ENCODE measurements at places on chromosomes 11 and 22.

- no peak for DNase-seq
Measured at GRCh38 chr22:30276039-30276438, 9.4 kb upstream of the OSM start.

DNA sequence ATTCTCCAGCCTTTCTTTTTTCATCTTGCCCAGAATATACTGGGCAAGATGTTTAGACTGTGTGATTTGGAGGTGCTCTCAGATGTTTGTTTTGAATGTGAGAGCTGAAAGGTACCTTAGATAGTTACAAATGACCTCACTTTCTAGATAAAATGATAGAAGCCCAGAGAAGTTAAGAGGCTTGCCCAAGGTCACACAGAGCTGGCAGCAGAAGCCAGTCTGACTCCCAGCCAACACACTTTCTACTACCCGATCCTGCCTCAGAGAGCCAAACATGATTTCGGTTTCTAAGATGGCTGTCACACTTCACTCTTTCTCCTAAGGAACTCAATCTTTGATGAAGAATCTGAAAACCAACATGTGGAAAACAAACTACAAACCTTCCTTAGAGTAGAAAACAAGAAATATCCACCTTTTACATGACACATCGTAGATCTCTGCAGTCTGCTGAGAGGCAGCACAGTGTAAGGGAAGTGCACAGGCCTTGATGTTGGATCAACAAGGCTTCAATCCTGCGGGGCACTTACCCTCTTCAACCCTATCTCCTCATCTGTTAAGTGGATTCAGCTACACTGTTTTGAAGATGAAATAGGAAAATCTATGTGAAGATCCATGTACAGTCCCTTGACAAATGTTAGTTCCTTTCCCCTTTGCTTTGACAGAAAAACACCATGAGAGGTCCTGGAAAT is 58.6 kb downstream of the SYTL2 start:
- no peak for DNase-seq

- DNase-seq: no peak
Measured at GRCh38 chr11:117953024-117953671, 23.9 kb upstream of the TMPRSS13 start.

GRCh38 chr11:3914805-3915204 is 59.3 kb downstream of the STIM1 start:
- no peak for DNase-seq

DNA sequence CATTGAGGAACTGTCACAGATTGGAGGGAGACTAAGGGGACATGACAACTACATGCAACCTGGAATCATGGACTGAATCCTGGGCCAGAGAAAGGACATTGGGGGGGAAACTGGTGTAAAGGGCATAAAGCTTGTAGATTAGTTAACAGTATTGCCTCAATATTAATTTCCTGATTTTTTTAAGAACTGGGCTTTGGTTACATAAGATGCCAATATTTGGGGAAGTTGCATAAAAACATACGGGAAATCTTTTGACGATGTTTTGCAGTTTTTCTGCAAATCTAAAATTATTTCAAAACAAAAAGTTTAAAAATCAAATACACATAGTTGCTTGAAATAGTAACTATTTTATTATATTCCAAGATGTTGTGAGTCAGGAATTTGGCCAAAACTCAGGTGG is 2.9 kb upstream of the FOLR3 start:
- no peak for DNase-seq

DNA sequence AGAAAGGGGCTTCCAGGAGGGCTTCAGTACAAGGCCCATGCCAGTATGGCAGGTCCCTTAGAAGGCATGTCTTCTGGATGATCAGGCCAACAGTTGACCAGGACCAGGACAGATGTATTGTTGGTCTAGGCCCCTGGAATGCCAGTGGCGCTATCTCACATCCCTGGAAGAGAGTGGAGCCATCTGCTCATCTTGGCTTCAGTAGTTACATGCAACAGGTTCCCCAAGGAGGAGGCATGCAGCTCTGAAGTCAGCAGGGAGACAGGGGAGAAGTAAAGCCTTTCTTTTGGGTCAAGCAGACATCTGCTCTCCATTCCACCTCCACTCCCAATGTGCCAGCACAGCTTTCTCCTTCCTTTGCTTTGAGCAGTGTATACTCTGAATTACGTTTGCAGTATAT is 244.1 kb downstream of the KIRREL3 start:
- DNase-seq: no peak

DNA sequence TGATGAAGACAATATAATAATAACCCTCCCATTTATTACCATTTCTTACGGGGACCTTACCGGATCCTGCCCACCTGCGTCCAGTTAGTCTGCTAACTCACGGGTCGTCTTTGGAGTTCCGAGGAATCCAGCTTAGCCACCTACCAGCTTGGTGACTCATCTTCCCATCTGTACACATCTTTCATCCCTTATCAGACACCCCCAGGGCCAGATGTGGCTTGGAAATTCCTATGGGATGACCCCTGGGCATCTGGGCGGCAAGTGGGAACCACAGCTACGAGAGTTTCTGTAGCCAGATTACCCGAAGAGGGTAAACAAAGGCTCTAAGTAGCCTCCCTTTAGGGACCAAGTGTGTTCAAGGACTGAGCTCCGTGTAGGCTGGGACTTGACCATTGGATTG is 12.8 kb upstream of the PRR5 start:
- DNase-seq: no peak

DNA sequence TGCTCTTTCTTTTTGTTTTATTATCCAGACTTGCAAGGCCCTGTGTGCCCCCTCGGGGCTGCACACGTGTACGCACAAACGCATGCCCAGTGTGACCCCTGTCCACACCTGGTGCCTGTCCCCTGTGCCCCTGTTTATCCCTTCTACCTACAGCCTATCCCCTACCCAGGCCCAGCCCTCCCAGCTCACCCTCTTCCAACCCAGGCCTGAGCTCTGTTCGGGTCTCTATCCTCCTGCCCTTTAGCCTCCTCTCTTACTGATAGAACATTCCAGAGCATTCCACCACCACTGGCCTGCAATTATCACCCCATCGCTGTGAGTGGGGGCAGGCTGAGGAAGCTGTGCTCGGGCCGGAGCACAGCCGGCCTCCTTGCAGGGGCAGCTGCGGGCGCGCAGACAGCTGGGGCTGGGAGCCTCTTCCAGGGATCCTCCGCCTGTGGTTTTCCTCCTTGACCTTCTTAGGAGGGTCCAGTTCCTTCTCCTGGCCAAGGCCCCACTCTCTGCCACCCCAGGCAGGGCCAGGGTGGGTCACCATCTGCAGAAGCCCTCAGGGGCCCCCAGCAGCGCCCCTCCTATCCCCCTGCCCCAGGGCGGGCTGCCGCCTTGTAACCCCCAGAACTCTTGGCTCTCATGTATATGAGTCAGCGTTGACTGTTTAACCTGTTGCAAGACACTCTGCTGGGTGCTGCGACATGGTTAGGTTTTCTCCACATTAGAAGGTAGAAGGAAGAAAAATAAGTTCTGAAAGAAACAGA is 41.8 kb upstream of the KCNQ1OT1 start:
- no peak for DNase-seq

- DNase-seq: no peak
Measured at GRCh38 chr11:61042961-61043540, 59.2 kb upstream of the CD5 start.

DNA sequence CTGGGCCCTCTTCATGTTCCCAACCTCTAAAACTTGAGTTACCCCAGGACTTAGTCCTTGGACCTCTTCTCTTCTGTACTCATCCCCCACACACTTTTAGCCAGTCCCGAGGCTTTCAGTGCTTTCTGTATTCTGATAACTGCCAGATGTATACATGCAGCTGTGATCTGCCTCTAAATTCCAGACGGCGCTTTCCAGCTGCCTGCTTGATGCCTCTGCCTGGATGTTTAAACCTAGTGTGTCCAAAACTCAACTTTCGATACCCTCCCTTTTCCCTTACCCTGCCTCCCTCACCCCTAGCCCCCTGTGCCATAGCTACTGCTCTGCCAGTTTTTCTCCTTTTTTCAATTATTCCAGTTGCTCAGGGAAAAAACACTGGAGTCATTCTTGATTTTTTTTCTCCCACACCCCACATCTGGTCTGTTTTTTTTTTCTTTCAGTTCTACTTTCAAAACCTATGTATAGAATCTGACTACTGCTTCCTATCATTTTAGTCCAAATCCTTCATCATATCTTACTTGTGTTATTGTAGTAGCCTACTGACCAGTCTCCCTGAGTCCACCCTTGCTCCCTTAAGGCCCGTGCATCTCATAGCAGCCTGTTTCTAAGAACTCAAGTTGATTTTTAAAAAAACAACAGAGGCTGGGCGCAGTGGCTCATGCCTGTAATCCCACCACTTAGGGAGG is 32.9 kb upstream of the TECTA start:
- no peak for DNase-seq

- DNase-seq: no peak
Measured at GRCh38 chr11:115169251-115169650, 335.0 kb downstream of the CADM1 start.

GRCh38 chr11:35847473-35847872 is 96.4 kb upstream of the LDLRAD3 start:
- DNase-seq: no peak

DNA sequence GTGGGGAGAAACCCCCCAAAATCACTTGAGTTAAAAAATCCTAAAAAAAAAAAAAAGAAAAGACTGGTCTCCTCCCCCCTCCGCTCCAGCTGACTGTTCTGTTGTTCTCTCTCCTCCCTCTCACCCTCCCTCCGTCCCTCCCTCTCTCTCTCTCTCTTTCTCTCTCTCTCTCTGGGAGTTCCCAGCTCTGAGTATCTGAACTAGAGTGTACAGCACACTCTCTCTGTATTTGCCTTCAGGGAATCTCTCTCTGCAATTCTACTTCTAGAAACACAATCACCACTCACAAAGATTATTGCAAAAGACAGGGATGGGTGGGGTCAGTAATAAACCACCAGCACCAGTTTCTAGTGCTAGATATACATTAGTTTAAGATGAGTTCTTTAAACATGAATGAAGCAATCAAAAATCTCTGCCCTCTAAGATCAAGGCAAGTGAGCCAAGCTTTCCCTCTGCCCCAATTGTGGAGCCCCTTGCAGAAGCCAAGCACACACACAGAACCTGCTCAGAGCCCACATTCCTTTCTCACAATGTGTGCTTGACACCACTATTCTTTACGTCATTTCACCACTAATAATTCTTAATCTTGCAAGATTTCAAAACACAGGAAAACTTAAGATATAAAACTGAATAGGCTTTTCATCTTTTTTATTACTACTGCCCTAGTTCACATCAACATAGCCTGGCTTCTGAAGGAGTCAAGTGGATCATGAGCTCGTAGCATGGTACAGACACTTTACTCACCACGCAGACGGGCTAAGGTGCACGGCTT is 133.5 kb downstream of the RBFOX2 start:
- no peak for DNase-seq

GRCh38 chr11:123103326-123103980 is 41.5 kb upstream of the HSPA8 start:
- DNase-seq: no peak

DNA sequence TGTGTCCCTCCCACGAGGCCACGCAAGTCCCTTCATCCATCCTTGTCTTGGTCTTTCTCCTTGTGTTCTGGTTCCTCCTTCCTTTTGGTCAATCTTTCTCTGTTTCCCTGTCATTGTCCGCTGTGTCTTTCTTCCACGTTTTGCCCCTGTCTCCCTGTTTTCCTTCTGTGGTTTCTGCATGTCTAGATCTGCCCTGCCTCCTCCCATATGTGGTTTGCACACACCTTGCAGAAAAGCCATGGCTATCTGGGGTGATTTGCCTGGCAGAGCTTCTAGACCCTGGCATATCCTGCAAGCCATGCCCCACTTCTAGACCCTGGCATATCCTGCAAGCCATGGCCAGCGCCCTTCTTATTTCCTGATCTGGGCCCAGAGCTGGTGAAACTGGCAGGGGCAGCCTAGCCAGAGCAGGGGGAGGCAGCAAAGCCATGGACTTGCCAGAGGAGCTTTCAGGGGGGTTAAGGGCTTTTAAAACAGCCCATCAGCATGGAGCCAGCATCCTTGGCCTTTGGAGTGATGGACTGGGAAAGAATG is 131.6 kb upstream of the NECTIN1 start:
- no peak for DNase-seq
